GM12892 (cell line): ENCODE measurements at places on chromosomes 11 and 22.

GRCh38 chr11:93498161-93498560, 45.0 kb downstream of the SMCO4 start:
- DNase-seq, result no peak

- DNase-seq, result no peak
These were observed 3.8 kb downstream of the HEPN1 start for GRCh38 chr11:124922831-124923230.

- DNase-seq, result no peak
These were observed 127.9 kb upstream of the OPCML start for GRCh38 chr11:133660202-133660568.

DNA sequence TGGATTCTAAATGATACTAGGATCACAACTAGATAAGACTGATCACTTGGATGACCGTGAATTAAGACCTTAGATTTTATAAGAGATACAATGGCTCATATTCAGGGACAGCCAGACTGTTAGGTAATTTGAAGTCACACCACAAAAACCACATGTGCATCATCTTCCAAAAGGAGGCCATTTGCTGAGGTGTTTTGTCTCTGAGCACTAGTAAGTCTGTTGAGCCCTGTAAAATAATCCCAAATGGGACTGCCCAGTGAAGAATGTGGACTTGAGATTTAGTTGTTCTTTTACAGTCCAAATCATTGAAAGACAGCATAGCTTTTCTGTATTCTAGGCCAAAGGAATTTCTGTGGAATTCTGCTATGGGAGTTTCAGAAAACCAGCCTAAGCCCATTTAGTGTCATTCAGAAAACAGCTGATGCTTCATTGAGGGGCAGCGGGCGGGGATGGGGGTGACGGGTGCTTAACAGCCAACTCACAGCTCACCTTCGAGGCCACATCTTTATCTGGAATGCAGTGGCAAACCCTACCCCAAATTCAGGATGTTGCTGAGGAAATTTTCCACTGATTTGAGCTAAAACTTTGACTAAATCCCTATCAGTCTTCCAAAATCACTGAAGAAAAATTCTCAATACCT, 80.1 kb upstream of the BIRC3 start:
- DNase-seq, result no peak

GRCh38 chr11:131907371-131907770, 537.0 kb downstream of the NTM start:
- no peak for DNase-seq

DNA sequence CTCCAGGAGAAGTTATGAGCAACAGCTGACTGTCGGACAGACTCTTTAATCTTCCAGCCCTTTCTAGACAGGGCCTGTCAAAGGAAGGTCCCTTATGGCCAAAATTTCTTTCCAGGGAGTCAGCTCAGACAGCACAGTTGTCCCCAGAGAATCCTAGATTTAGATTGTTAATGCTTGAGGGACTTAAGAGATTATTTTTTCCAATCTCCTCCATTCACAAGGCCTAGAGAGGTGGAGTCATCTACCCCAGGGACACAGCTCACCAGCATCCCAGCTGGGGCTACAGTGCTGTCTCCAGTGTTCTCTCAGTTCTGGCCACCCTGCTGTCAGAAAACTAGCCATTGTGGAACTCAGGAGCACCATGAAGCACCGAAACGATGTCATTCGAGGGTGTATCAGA, 7.8 kb downstream of the DSCAML1 start:
- no peak for DNase-seq

- peak; percentile 63 for DNase-seq
These were observed at the start of gene GAB2 for GRCh38 chr11:78417175-78417887. GAB2 (minus strand) TSS chr11:78417820; CDS start chr11:78417720, 100 bp downstream.

- DNase-seq, result no peak
These were observed 8.0 kb downstream of the MRTFA start for GRCh38 chr22:40628354-40629042.

- no peak for DNase-seq
These were observed 863 bp upstream of the TPBGL start for GRCh38 chr11:75239531-75240290.

DNA sequence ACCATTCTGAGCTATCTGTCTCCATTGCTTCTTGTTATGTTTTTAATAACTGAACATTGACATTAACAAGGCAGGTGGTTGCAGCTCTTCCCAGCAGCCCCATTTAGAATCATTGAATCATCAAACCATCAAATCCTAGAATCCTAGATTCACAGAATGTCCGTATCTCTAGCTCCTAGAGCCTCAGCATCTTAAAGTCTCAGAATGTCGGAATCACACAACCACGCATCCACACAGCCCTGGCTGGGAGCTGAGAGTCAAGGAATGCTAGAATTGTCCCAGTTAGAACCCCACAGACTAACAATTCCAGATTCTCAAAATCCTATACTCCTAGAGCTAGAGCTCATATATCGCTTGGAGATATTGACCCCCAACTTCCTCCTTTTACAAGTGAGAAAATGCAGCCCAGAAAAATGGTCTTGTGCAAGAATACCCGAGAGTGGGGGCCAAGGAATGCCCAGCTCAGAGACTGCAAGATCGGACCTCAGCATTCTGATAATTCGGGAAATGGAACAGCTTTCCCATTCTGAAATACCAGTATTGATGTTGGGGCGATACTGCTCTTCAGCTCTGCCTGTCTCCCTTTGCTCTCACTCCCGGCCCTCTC, 38.8 kb downstream of the PDE2A start:
- DNase-seq, result no peak
